ENCODE measurements at places on chromosomes 1 and 21. TPM values are rescaled to one million over a fixed set of nuclear protein-coding genes. Genes with fewer than 3 reads are reported as not detected.
A peak's percentile ranks its signal among the peaks of the same experiment; 100 is the strongest.

GRCh38 chr1:86778569-86779239, 74.3 kb downstream of the SH3GLB1 start:
- no peak for DNase-seq

DNA sequence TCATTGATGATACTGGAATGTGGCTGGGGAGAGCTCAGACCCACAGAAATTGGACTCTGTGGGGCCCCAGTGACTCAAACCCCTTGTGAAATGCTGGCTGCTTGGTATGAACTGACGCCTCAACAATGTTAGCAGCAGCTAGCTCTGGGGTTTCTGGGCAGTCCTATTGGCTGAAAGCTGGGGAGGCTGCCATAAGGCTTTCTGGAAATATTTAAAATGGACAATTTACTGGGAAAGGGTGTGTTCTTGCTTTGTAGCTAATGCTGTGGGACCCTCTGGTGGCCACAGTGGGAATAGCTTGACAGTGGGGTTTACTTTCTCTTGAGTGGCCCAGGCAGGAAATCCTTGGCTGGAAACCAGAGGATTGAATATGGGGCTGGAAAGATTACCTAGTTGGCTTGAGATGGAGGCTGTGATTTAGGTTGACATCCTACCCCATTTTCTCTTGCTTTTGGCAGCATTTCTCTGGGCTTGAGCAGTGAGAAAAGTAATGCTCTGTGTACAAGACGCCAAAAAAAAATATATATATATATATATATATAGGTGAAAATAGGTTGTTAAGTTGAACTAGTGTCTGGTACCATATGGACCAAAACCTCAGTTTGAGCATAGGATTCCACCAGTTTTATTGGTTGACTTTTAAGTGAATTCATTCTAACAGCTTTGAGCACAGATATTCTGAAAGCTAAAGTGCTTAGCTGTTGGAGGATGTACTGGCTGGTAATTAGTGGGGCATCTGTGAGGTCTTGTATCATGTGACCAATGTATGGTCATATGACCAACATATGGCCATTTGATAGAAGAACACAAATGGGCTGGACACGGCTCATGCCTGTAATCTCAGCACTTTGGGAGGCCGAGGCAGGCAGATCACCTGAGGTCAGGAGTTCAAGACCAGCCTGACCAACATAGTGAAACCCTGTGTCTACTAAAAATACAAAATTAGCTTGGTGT, 8.2 kb upstream of the S100A10 start:
- peak; percentile 85 for DNase-seq

The RNU1-2 gene
- 1,573 TPM for total RNA-seq

The SHE gene
- total RNA-seq = 0.04 TPM

GRCh38 chr1:19730793-19731192, 66.1 kb downstream of the HTR6 start:
- no peak for DNase-seq

GRCh38 chr1:212388985-212389716, 25.5 kb downstream of the PACC1 start:
- DNase-seq = no peak

DNA sequence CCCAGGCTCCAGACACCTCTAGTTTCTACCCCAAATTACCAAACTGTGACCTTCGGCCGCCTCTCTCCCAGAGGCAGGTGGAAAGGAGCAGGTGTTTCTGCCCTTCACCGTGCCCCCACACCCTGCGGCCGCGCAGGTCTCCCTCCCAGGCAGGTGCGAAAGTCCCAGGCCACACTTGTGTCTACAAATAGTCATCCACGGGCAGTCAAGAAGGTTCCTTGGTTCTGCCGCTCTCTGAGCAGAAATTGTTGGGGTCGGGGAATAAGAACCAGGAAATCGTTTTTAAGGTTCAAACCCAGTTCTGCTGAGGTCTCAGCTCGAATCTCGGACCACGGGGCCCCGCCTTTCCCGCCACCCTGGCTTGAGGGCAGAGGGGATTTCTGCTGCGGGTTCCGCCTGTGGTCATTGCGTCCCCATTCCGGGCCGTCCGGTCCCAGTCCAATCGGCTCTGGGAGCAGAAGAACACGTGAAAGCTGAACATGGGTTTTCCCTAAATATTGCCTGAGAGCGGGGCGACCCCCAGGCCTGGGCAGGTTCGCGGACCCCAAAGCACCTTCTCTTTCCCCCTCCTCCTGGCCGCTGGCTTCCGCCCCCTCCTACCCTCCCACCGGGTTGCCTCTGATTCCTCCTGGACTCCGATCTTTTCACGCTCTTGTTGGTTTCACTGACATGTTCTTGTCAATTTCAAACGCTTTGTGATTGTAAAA, 1.2 kb upstream of the ATF3 start:
- DNase-seq = peak; percentile 30

GRCh38 chr1:226209307-226210059, 14.0 kb upstream of the MIXL1 start:
- no peak for DNase-seq

DNA sequence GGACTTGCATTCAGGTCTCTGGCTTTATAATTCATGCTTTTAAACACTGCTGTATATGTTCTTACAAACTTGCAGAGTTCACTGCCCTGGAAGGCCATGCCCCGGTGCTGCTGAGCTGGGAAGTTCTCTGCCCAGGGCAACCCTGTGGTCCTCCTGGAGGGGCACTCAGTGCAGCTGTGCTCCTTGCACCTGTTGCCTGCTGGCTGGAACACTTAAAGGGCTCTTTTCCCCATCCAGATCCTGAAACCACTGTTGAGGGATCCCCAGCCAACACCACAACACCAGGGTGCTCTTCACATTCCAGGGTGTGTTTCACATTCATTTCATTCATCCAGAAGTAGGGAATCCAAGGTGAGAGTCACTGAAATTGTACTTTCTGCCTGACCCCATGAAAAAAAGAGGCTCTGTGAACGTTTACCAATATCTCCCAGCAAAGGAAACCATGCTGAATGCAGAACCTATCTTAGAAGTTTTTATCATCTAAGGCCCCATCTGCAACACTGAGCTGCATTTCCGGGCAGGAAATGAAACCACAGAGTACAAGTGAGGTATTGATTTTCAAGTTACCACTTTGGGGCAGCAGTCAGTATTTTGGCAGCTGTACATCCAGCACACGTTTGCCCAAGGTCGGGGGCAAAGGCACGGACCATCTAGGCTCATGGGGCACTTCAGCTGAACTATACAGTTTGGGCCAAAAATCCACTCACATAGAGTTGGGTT, 16.4 kb upstream of the KIAA0040 start:
- peak; percentile 58 for DNase-seq

GRCh38 chr1:6691507-6691906, 10.1 kb downstream of the DNAJC11 start:
- DNase-seq = no peak

DNA sequence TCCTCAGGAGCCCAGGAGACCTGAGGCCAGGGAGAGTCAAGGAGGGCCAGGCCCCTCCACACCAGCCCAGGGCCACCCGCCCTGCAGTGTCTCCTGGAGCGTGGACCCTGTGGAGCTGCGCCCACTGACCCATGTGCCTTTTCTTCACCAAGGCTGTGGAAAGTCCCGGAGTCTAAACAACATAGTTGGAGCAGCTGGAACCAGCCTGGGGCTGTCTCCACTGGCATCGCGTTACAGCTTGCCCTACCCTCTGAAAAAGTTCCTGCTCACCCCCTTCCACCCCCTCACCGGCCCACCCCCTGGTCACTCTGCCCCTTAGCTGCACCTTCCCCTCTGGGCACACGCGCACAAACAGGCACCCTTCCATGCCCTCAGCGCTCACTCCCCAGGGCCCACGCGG, 18.3 kb downstream of the KCNC4 start:
- DNase-seq = no peak

The IL20 gene
- total RNA-seq = not detected

GRCh38 chr1:66943361-66943969, 18.7 kb downstream of the MIER1 start:
- DNase-seq = no peak

The S100PBP gene
- total RNA-seq = 34.3 TPM

- no peak for DNase-seq
Measured at GRCh38 chr1:32349211-32349708, 13.0 kb downstream of the FAM229A start.

DNA sequence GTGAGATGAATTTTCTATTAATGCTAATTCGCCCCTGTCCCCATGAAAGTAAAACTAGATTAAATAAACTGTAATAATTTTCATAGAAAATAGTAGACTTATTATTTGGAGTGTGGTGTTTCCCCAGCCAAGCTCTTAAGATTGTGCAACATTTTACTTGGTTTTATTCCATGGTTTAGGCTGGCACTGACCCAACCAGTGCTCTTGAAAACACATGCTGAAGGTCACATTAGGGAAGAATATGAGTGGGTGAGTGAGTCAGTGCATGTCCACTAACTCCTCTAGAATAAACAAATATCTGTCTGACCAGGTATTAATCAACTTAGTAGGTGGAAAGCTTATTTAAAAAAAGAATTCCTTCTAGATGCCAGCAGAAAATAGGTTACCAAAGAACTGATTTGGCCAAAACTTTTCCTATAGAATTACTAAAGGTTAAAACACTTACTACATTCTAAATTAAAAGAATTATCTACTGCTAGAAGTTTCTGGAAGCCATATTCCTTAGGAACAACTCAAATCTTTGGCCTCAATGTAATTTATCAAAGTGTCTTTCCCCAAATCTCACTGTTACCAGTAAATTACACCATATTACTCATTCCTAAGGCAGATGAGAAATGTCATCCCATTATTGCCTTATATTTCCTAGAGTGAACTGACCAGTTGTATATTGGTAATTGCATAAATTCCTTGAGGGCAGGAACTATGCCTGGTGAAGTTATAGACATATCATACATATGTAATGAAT, 89.7 kb upstream of the RGS1 start:
- DNase-seq = no peak

The ELAVL4 gene
- total RNA-seq = not detected

The RIPK4 gene
- 0.64 TPM for total RNA-seq

The LCK gene
- total RNA-seq = 220 TPM

- DNase-seq = peak; percentile 47
Measured at GRCh38 chr1:206506405-206507283, 687 bp upstream of the RASSF5 start.

GRCh38 chr1:222790115-222790514, 24.7 kb upstream of the DISP1 start:
- DNase-seq = peak; percentile 11

The IL23R gene
- total RNA-seq = 7.1 TPM

- DNase-seq = peak; percentile 94
Measured at GRCh38 chr1:28914228-28915030, at the start of gene EPB41. Gene EPB41, plus strand, starts transcription at chr1:28914569. Its CDS starts 72,869 bp downstream, at chr1:28987438.

- peak; percentile 40 for DNase-seq
Measured at GRCh38 chr1:29689372-29690030, 453.2 kb downstream of the PTPRU start.

Measured in activated CD4-positive, alpha-beta T cell treated with anti-CD3 and anti-CD28 coated beads for 36 hours (primary cell).